Ureter (tissue), 1 donor: ENCODE measurements at places on chromosomes 1 and 21. TPM values are rescaled to one million over a fixed set of nuclear protein-coding genes. Genes with fewer than 3 reads are reported as not detected.
A peak's percentile ranks its signal among the peaks of the same experiment; 100 is the strongest.

The C1orf185 gene
- not detected for total RNA-seq

The RAB25 gene
- 182 TPM for total RNA-seq

The LAD1 gene
- 186 TPM for total RNA-seq

The OR6K3 gene
- total RNA-seq: not detected

The S100A1 gene
- not detected for total RNA-seq

The OR2AK2 gene
- total RNA-seq: not detected

The SPRR5 gene
- not detected for total RNA-seq

GRCh38 chr1:228013935-228014930 lies 7.4 kb downstream of the WNT3A start:
- peak; percentile 77 for DNase-seq

DNA sequence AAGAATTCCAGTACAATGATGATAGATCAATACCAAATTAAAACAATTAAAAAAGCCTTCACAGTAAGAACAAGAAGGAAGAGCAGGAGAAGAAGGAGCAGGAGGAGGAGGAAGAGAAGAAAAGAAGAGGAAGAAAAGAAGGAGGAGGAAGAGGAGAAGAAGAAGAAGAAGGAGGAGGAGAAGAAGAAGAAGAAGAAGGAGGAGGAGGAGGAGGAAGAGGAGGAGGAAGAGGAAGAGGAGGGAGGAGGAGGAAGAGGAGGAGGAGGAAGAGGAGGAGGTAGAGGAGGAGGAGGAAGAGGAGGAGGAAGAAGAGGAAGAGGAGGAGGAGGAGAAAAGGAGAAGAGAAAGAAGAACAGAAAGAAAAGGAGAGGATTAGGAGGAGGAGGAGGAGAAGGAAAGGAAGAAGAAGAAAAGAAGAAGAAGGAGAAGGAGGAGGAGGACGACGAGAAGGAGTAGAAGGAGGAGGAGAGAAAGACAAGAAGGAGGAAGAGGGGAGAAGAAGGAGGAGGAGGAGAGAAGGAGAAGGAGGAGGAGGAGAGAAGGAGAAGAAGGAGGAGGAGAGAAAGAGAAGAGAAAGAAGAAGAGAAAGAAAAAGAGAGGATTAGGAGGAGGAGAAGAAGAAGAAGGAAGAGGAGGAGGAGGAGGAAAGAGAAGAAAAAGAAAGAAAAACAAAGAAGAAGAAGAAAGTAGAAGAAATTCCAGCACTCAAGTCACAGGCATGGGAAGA lies 68.5 kb upstream of the GRIK3 start:
- no peak for DNase-seq

DNA sequence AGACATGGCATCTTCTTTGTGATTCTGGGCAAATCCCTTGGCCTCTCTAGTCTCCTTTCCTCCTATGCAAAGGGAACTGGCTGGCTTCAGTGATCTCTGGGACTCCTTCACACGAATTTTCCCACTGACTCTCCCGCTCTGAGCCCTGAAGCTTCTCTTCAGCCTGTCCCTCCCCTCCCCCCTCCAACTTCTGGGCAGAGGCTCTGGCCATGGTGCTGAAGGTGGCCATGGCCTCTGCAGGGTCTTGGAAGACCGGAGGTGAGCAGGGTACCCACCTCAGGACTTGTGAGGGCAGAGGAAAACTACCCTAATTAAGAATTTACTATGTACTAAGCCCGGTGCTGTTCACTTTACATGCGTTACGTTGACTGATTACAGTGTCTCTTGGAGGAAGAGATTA lies 29.4 kb upstream of the POU3F1 start:
- no peak for DNase-seq

- DNase-seq: no peak
Observed at GRCh38 chr1:67001682-67002425, 52.1 kb downstream of the SLC35D1 start.

DNA sequence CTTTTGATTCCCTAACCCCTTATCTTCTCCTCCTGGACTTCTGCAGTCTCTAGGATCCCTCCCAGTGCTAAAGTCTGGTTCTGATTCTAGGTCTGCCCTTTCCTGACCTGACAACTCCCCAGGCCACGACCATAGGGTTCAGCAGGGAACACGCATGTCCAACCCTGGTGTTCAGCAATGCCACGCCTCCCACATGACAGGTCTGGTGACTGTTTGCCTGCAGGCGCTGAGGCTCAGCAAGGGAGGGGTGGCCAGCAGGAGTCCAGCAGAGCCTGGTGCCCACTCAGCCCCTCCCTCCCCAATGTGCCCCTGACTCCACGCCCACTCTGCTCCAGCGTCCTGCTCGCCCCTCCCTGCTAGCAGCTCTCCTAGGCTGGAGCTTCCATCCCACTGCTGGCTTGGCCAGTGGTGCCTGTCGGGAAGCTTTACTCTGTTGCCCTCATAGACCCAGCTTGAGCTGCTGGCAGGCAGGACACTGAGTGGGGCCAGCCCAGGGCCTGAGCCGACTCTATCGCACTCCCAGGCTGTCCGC lies 17.3 kb downstream of the SLC9A1 start:
- peak; percentile 74 for DNase-seq

DNA sequence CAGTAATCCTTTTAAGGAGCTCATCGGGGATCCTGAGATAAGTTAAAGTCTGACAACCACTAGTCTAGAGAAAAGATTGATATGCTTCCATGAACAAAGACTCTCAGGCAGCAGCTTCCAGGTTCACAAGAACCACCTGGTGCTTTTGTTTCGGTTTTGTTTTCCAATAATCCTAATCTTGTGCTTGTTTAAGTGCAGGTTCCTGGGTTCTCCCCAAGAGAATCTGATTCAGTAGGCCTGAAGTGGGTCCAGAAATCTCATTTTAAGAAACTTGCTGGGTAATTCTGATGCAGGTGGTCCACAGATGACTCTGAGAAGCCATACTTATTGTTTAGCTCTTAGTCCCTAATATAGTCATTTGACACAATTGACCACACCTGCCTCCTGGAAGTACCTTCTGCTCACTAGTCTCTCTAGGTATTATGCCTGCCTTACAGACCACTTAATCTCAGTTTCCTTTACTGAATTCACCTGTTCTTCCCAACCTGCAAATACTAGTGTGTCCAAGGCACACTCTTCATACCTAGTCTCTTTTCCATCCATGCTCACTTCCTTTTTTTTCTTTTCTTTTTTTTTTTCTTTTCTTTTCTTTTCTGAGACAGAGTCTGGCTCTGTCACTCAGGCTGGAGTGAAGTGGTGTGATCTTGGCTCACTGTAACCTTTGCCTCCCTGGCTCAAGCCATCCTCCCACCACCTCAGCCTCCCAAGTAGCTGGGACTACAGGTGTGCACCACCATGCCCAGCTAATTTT lies 20.5 kb upstream of the FRRS1 start:
- DNase-seq: no peak

DNA sequence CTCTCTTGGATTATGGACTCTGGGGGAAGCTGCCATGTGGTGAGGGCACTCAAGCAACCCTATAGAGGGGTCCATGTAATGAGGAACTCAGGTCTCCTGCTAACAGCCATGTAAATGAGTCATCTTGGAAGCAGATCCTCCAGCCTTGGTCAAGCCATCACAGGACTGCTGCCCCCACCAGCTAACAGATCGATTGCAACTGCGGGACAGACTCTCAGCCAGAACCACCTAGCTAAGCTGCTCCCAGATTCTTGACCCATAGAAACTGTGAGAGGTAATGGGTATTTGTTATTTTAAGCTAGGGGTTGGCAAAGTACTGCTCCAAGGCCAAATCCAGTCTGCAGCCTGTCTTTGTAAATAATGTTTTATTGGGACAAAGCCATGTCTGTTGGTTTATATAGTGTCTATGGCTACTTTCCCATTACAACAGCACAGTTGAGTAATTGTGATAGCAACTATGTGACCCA lies 27.6 kb upstream of the MAP3K7CL start:
- DNase-seq: no peak

GRCh38 chr1:226678701-226679100 lies 60.4 kb downstream of the ITPKB start:
- DNase-seq: no peak

- peak; percentile 60 for DNase-seq
Observed at GRCh38 chr1:153677718-153678518, 570 bp upstream of the NPR1 start.

GRCh38 chr1:239308701-239309333 lies 77.6 kb upstream of the CHRM3 start:
- no peak for DNase-seq

DNA sequence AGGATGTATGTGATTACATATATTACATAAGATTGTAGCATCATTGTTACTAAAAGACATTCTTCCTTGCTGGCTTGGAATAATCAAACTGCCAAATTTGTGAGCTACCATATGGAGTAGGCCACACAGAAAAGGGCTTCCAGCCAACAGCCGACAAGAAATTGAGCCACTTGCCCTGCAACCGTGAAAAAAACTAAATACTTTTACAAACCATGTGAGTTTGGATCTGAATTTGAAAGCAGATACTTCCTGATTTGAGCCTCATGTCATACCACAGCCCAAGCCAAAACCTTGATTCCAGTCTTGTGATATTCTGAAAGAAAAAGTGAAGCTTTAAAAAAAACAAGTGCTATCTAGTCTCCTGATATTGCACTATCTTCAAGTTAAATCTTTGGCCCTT lies 55.6 kb upstream of the PRMT6 start:
- no peak for DNase-seq

GRCh38 chr1:28480308-28480707 lies 25.5 kb upstream of the RCC1 start:
- DNase-seq: no peak

DNA sequence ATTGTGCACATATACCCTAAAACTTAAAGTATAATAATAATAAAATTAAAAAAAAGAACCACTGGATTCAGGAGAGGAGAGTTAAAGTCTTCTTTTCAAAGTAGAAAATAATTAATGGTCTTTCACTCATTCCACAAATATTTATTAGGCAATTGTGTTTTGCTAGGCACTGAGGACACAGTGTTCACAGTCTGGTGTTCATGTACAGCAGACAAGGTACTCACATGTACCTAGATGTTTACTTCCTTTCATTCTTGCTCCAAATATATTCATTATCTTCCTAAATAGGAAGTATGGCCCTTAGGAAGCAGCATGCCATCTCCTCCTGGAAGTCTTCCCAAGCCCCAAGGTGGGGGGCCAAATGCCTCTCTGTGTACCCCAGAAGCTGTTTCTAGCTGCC lies 265.0 kb downstream of the NPHP4 start:
- no peak for DNase-seq

DNA sequence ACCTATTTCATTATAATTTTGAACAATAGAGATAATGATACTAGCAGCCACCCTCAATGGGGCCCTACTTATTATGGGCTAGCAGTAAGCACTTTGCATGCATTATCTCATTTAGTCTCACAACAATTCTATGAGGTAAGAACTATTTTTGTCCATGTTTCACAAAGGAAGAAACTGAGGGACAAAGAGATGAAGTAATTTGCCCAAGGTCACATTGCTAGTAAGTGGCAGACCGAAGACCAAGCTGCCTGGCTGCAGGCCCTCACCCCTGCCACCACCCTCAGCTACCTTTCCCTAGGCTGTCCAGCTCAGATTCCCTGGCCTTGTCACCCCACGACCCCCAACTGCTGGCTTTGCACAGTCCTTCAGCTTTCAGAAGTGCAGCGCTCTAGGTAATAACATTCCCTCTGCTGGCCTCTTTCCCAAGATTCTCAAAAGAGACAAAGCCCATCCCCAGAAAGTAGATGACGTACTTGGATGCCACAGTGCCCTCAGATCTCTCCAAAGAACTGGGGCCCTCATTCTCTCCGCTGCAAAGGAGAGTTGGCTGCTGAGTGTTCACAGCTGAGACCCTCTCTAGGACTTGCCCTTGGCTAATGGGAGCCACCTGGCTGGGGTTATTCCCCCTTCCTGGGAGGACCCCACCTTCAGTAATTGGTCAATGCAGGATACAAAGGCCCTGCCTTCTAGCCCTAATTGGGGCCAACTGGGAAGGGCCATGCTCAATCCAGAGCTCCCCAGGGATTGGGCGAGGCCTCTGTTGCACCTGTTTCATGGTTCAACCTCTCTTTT lies 39.5 kb downstream of the IRF2BP2 start:
- no peak for DNase-seq

DNA sequence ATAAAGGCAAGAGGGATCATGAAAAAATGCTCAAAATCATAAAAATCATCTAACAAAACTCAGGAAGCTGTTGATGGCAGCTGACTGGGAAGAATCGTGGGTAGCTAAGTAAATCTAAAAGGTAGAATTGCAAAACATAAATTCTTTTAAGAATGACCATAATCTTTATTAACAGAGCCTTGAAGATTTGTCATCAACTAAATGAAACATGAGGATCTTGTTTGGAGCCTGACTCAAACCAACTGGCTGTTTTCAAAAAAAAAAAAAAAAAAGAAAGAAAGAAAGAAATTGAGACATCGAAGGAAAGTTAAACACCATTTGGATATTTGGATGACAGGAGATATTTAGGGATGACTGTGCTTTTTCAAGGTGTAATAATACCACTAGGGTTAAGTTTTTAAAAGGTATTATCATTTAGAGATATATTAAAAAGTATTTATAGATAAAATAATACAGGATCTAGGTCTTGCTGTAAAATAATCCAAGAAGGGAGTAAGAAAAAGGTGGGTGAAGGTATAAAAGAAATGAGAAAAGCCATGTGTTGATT lies 48.6 kb downstream of the CD34 start:
- no peak for DNase-seq

DNA sequence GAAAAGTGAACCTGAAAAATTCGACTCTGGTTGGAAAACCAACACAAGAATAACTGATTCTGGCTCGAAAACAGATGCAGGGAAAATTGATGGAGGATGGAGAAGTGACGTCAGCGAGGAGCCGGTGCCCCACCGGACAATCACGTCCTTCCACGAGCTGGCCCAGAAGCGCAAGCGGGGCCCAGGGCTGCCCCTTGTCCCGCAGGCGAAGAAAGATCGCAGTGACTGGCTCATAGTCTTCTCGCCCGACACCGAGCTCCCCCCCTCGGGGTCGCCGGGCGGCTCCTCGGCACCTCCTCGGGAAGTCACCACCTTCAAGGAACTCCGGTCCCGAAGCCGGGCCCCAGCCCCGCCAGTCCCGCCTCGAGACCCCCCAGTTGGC lies 1.9 kb downstream of the RUSC1 start:
- DNase-seq: peak; percentile 62

GRCh38 chr1:152970495-152970894 lies at the start of gene SPRR4:
SPRR4 (plus strand) TSS chr1:152970648; CDS start chr1:152971891, 1,243 bp downstream.
- DNase-seq: no peak
